ENCODE measurements at places on chromosomes 2 and 18. TPM values are rescaled to one million over a fixed set of nuclear protein-coding genes. Genes with fewer than 3 reads are reported as not detected.

- no peaks in the 10 kb centered on the region for H3K4me1 ChIP-seq
- H3K27ac ChIP-seq = no peak overlapping the region
- H3K4me3 ChIP-seq = no peak overlapping the region
- DNase-seq = no peak
- H3K27me3 ChIP-seq = no peaks in the 10 kb centered on the region
Measured at GRCh38 chr2:104781151-104781550, 72.8 kb upstream of the POU3F3 start.

DNA sequence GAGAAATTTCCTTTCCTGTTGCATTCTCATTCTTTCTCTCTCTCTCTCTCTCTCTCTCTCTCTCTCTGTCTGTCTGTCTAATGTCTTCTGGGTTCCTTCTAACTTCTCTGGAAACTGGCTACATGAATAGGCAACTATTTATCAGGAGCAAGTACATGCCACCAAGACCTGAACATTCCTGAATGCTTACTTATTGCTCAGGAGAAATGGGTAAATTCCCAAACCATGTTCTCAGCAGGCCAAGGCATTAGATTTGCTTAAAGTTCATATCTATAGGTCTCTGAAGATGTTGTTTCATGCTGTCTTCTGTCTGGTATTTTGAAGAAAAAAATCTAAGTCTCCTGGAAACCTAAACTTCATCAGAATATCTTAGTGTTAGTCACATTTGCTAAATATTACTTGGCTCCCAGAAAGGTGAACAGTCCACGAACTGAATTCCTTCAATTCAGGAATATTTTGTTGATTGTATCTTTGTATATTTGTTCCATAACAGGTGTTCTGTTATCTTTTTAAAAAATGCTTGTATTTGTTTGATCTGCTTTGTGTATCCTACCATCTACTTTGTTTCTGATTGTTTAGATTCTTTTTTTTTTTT, 77.2 kb upstream of the FIGN start:
- no peaks in the 10 kb centered on the region for H3K4me1 ChIP-seq
- no peak for DNase-seq
- H3K27ac ChIP-seq = no peak overlapping the region

The GYPC gene
- 26.1 TPM for total RNA-seq

- peaks cover 20% of the 10 kb centered on the region for H3K36me3 ChIP-seq
- H3K27ac ChIP-seq = no peak overlapping the region
- H3K4me3 ChIP-seq = peak overlapping the region; percentile 91
Measured at GRCh38 chr18:26088487-26088886, 1.9 kb downstream of the SS18 start.

The GKN2 gene
- not detected for total RNA-seq

DNA sequence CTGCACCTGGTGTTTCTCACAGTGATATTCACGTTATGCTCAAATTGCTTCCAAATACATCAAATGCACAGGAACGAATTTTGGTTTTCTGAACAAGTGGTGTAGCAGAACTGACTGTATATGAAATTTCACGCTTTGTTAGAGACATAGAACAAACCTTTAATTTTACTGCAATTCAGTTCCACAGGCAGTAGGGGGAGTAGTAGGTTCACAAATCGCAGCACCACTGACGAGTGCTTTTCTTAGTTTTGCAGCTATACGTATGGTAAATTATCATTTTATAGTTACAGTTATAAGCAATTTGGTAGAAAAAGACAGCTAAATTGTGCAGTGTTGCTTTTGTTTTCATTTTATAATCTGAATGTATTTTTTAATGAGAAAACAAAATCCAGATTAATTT, 113.3 kb downstream of the KIAA1328 start:
- no peaks in the 10 kb centered on the region for H3K27me3 ChIP-seq
- H3K36me3 ChIP-seq = no peaks in the 10 kb centered on the region
- peak; percentile 9 for DNase-seq
- H3K4me1 ChIP-seq = no peaks in the 10 kb centered on the region
- H3K27ac ChIP-seq = no peak overlapping the region

GRCh38 chr18:8274370-8274769, 334.9 kb upstream of the RAB12 start:
- peaks cover 9% of the 10 kb centered on the region for H3K4me1 ChIP-seq
- no peak overlapping the region for H3K27ac ChIP-seq
- no peak for DNase-seq
- no peaks in the 10 kb centered on the region for H3K36me3 ChIP-seq
- H3K27me3 ChIP-seq = no peaks in the 10 kb centered on the region

The HOXD3 gene
- total RNA-seq = not detected

- H3K27me3 ChIP-seq = no peaks in the 10 kb centered on the region
- no peaks in the 10 kb centered on the region for H3K4me1 ChIP-seq
- no peaks in the 10 kb centered on the region for H3K36me3 ChIP-seq
Measured at GRCh38 chr2:8957628-8958027, 45.9 kb downstream of the MBOAT2 start.

DNA sequence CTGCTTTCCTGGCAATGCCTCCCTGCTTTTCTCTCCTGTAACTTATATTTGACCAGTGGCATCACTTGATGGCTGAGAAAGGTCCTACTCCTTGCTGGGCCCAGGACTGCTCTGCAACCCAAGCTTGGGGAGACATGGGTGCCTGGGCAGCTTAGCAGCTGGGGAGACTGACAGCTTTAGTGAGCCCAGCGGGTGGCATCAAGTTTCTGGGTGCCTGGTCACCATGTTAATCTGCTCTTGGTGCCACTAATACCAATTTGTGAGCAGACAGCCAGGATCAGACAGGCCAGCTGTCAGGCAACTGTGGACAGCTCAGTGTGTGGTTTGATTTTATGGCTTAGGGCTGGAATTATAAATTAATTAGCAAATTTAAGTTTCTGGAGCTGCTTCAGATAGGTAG, 144.8 kb upstream of the GLI2 start:
- no peaks in the 10 kb centered on the region for H3K36me3 ChIP-seq
- H3K27me3 ChIP-seq = peaks cover 3% of the 10 kb centered on the region
- DNase-seq = no peak
- H3K27ac ChIP-seq = no peak overlapping the region
- H3K4me3 ChIP-seq = no peak overlapping the region

The COX7A2L gene
- total RNA-seq = 306 TPM

DNA sequence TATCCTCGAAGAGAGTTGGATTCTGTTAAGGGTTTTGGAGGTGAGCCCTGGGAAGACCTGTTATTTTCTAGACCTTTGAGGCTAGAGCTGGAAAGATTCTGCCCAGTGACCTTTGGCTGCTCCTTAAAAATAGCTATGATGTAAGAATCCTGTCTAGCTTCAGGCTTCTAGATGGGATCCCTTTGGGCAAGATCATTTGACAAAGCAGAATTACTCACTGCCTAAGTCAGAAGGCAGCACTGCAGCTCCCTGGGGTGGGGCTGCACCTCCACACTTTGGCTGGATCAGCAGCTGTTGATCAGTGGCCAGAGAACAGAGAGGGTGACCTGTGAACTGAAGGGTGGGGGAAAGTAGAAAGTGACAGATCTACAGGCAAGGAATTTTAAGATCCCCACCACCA, 103.8 kb downstream of the ASAP2 start:
- no peak overlapping the region for H3K4me3 ChIP-seq
- peaks cover 2% of the 10 kb centered on the region for H3K36me3 ChIP-seq
- peak; percentile 54 for DNase-seq

The MSH6 gene
- 270 TPM for total RNA-seq

- no peak overlapping the region for H3K27ac ChIP-seq
- H3K27me3 ChIP-seq = no peaks in the 10 kb centered on the region
- H3K4me1 ChIP-seq = no peaks in the 10 kb centered on the region
- no peaks in the 10 kb centered on the region for H3K36me3 ChIP-seq
- H3K4me3 ChIP-seq = no peak overlapping the region
Measured at GRCh38 chr2:156986339-156986988, 271.0 kb upstream of the GALNT5 start.

GRCh38 chr2:104702031-104702850, 151.7 kb upstream of the POU3F3 start:
- no peak overlapping the region for H3K27ac ChIP-seq
- no peak overlapping the region for H3K4me3 ChIP-seq
- no peak for DNase-seq
- no peaks in the 10 kb centered on the region for H3K4me1 ChIP-seq
- H3K27me3 ChIP-seq = no peaks in the 10 kb centered on the region

DNA sequence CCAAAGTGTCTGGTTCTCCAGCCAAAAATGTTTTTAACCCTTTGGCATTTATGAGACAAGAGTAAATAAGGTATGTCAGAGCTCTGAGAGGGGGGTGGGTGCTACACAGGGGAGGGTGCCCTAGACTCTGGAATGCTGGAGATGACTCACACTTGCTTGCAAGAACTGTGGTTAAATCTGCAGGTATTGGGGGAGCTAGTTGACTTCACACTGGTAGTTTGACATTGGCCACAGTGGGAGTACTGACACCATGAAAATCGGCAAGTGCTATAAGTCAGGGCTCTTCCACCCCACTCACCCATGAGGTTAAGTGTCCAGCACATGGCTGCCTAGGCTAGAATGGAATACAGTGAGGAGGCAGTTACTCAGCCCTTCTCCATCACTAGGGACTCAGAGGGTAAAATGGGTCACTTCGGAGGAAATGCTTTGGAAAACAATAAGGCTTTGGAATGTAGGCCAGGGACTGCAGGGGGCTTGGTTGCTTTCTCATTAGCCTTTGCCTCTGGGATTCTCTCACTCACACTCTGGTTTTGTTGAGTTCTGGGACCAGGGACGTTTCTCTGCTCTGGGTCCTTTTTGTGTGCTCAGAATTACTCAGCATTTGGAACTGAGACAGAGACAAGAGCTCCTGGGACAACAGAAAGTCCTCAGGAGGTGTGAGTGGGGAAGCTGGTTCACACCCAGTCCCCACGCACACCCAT, 91.6 kb downstream of the ACKR3 start:
- peaks cover 16% of the 10 kb centered on the region for H3K4me1 ChIP-seq
- H3K27me3 ChIP-seq = no peaks in the 10 kb centered on the region
- H3K36me3 ChIP-seq = no peaks in the 10 kb centered on the region
- no peak overlapping the region for H3K27ac ChIP-seq
- no peak for DNase-seq
- no peak overlapping the region for H3K4me3 ChIP-seq

GRCh38 chr2:108074946-108075345, 88.6 kb downstream of the SLC5A7 start:
- H3K4me1 ChIP-seq = no peaks in the 10 kb centered on the region
- H3K27me3 ChIP-seq = 0 out of 2 replicates have a peak, but pooled peaks cover 6% of the 10 kb centered on the region

GRCh38 chr2:114025030-114025429, 135.1 kb downstream of the ACTR3 start:
- H3K27me3 ChIP-seq = no peaks in the 10 kb centered on the region
- no peaks in the 10 kb centered on the region for H3K36me3 ChIP-seq
- H3K4me1 ChIP-seq = no peaks in the 10 kb centered on the region
- no peak overlapping the region for H3K4me3 ChIP-seq
- H3K27ac ChIP-seq = no peak overlapping the region

The CRYGC gene
- total RNA-seq = not detected

GRCh38 chr2:152525277-152525838, 190.4 kb downstream of the FMNL2 start:
- no peak for DNase-seq
- no peak overlapping the region for H3K27ac ChIP-seq
- H3K36me3 ChIP-seq = no peaks in the 10 kb centered on the region
- H3K4me1 ChIP-seq = no peaks in the 10 kb centered on the region

The DNAJC5G gene
- not detected for total RNA-seq

GRCh38 chr2:43160778-43161177, 65.6 kb downstream of the ZFP36L2 start:
- no peaks in the 10 kb centered on the region for H3K27me3 ChIP-seq
- no peak overlapping the region for H3K4me3 ChIP-seq
- H3K27ac ChIP-seq = no peak overlapping the region
- no peaks in the 10 kb centered on the region for H3K36me3 ChIP-seq

DNA sequence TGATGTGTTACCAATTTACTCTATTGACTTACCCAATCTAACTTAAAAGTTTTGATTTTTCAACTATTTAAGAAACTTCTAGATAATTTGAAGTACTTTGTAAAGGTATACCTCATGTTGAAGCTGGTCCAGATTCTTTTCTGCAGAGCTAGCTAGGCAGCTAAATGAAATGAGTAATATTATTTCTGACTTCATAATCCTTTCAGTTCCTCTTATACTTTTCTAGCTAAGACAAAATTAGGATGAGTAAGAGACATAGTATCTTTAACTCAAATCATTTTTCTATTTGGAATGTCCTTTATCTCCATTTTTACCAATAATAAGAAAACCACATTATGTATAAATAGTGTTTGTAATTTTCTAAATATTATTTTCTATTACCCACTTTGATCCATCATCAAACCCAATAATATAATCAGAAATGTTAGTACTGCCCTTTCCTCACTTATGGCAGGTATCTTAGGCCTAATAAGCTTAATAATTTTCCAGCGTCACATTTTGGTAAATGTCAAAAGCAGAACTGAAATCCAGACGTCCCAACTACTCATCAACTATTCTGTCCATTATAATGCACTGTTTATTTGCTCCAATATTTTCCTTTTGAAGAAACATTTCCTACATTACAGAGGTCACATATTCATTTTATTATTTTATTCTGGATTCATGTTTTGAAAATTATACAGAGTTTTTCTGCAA, 456.6 kb downstream of the THSD7B start:
- no peak overlapping the region for H3K27ac ChIP-seq
- no peak for DNase-seq
- H3K27me3 ChIP-seq = no peaks in the 10 kb centered on the region
- H3K36me3 ChIP-seq = no peaks in the 10 kb centered on the region
- no peak overlapping the region for H3K4me3 ChIP-seq
- H3K4me1 ChIP-seq = 0 out of 2 replicates have a peak, but pooled peaks cover 4% of the 10 kb centered on the region

The ALPP gene
- total RNA-seq = 0.08 TPM

DNA sequence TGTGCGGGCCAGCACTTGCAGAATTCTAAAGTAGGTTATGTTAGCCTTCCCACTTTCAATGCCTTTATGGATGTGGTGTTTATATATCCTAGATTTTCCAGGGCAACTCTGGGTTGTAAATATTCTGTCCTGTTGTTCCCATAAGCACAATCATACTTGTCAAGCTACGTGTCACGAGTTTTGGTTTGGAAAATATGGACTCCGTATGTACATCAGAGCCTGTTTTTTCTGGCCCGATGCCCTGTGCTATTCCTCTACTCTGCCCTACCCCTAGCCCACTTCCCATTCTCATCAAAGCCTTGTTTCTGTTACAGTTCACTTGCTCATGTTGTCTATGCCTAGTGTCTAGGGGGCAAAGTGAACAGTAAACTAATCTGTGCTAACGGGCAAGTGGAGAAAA, 27.0 kb upstream of the ZEB2 start:
- no peak overlapping the region for H3K27ac ChIP-seq
- H3K4me1 ChIP-seq = peaks cover 4% of the 10 kb centered on the region
- no peak overlapping the region for H3K4me3 ChIP-seq
- no peak for DNase-seq

The ZNF892 gene
- 6.8 TPM for total RNA-seq

All from SJCRH30 (cell line).